ENCODE measurements at places on chromosomes 2 and 18.

DNA sequence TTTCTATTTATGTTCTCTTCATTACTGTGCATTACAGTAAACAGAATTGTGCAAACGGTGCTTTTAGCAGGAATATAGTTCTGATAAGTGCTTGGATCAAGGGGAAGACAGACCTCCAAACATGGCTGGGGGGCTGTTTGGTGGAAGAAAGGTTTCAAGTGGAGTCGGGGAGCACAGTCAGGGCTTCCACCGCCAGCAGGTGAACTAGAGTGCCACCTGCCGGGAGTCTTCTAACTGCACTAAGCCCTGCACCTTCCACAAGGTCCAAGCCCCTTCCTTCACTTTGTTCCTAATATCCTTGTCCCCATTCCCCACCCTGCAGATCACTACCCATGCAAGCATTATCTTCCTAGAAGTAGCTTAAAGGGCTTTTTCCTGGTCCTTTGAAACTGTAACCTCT lies 11.1 kb downstream of the ONECUT2 start:
- H3K36me3 ChIP-seq, result no peaks in the 10 kb centered on the region
- H3K27ac ChIP-seq, result no peak overlapping the region
- no peaks in the 10 kb centered on the region for H3K27me3 ChIP-seq

DNA sequence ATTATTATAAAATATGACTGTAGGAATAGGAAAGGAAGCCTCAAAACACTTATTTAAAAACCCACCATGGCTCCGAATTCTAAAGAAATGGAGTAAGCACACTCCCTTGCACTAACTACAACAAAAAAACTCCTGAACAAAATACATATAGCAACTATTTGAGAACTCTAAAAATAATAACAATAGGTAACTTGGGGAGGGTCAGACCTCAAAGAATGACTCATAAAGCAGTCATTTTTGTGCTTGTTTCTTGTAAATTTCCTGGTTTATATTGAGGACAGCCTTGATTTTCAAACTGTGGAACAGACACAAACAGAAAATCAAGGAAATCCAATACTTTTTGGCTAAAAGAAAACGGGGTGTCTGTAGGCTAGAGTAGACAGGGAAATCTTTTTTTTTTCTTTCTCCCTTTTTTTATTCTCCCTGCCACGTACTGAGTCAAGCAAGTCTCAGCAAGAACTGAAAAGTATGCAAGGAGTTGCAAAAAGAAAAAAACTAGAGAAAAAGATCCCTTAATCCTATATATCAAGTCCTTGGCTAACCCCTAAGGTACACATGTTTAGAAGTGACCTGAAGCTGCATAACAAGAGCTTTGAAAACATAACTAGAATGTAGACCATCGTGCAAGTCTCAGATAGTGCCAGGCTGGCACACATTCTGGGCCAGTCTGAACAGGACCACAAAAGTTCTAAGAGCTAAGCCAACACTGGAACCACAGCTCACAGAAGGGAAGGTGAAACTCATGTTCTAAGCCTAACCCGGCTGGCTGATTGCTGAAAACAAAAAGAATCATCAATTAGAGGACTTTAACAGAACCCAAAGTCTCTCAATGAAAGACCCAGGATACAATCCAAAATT lies 403.1 kb upstream of the LYPD1 start:
- H3K4me1 ChIP-seq, result no peaks in the 10 kb centered on the region
- no peaks in the 10 kb centered on the region for H3K27me3 ChIP-seq
- DNase-seq, result no peak
- H3K4me3 ChIP-seq, result no peak overlapping the region
- no peaks in the 10 kb centered on the region for H3K36me3 ChIP-seq

GRCh38 chr2:192498747-192499146 lies 304.0 kb upstream of the TMEFF2 start:
- no peak overlapping the region for H3K4me3 ChIP-seq
- no peaks in the 10 kb centered on the region for H3K4me1 ChIP-seq
- H3K27ac ChIP-seq, result no peak overlapping the region
- no peaks in the 10 kb centered on the region for H3K36me3 ChIP-seq

DNA sequence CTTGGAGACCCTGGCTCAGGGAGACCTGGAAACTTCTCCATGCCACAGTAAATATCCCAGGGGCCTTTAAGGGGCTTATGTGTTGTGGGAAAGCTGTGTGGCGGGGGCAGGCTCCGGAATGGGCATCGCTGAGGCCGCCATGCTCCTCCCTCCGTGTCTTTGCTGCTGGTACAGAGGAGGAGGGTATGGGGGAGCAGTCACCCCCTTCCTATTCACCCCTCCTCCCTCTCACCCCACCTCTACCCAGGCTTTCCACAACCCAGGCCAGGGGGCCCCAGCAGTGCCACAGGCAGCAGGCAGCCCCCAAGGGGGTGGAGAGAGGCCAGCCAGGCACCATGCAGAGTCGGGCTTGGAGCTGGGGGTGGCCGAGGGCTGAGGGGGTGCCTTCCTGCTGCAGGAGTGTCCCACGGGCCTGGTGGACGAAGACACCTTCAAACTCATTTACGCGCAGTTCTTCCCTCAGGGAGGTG lies 28.0 kb upstream of the FAHD2A start:
- no peaks in the 10 kb centered on the region for H3K36me3 ChIP-seq
- no peak overlapping the region for H3K27ac ChIP-seq
- H3K27me3 ChIP-seq, result peaks cover 20% of the 10 kb centered on the region

- H3K4me1 ChIP-seq, result peaks cover 62% of the 10 kb centered on the region
- no peak for DNase-seq
- H3K4me3 ChIP-seq, result no peak overlapping the region
These were observed 94.6 kb upstream of the MCFD2 start for GRCh38 chr2:47010176-47010575.

- H3K4me1 ChIP-seq, result peaks cover 2% of the 10 kb centered on the region
- no peaks in the 10 kb centered on the region for H3K36me3 ChIP-seq
- H3K4me3 ChIP-seq, result no peak overlapping the region
- no peak for DNase-seq
These were observed 49.0 kb upstream of the BIN1 start for GRCh38 chr2:127155947-127156346.

- H3K4me3 ChIP-seq, result no peak overlapping the region
- peaks cover 9% of the 10 kb centered on the region for H3K4me1 ChIP-seq
- no peak overlapping the region for H3K27ac ChIP-seq
- no peak for DNase-seq
These were observed 96.2 kb upstream of the STK39 start for GRCh38 chr2:168343586-168343985.

DNA sequence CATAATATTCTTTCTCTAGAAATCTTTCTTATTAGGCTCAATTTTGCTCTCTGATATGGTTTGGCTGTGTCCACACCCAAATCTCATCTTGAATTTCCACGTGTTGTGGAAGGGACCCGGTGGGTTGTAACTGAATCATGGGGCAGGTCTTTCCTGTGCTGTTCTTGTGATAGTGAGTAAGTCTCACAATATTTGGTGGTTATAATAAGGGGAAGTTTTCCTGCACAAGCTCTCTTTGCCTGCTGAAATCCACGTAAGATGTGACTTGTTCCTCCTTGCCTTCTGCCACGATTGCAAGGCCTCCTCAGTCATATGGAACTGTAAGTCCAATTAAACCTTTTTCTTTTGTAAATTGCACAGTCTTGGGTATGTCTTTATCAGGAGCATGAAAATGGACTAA lies 73.8 kb downstream of the CAVIN2 start:
- no peaks in the 10 kb centered on the region for H3K36me3 ChIP-seq
- no peaks in the 10 kb centered on the region for H3K27me3 ChIP-seq
- H3K4me1 ChIP-seq, result no peaks in the 10 kb centered on the region

GRCh38 chr18:31710826-31711225 lies 26.4 kb upstream of the B4GALT6 start:
- no peak overlapping the region for H3K4me3 ChIP-seq
- DNase-seq, result no peak
- no peak overlapping the region for H3K27ac ChIP-seq
- no peaks in the 10 kb centered on the region for H3K36me3 ChIP-seq

DNA sequence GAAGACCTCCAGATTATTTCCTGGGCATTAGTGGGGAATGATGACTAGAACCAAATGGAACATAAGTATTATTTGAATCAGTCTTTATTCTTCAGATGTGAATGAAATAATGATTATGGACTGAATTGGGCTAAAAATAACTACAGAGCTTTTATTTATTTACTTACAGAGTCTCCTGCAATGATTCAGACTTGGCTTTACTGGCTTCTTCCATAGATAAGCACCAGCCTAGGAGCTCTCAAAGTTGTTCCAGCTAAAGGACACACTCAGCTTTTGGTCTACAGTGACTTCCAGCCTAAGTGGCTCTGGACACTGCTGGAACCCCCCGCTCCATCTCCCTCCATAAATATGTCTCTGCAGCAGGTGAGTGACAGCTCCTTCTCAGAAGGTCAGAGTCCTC lies 24.3 kb upstream of the ARHGAP25 start:
- DNase-seq, result no peak
- no peaks in the 10 kb centered on the region for H3K36me3 ChIP-seq
- H3K4me1 ChIP-seq, result peaks cover 4% of the 10 kb centered on the region
- no peak overlapping the region for H3K27ac ChIP-seq
- peaks cover 9% of the 10 kb centered on the region for H3K27me3 ChIP-seq

DNA sequence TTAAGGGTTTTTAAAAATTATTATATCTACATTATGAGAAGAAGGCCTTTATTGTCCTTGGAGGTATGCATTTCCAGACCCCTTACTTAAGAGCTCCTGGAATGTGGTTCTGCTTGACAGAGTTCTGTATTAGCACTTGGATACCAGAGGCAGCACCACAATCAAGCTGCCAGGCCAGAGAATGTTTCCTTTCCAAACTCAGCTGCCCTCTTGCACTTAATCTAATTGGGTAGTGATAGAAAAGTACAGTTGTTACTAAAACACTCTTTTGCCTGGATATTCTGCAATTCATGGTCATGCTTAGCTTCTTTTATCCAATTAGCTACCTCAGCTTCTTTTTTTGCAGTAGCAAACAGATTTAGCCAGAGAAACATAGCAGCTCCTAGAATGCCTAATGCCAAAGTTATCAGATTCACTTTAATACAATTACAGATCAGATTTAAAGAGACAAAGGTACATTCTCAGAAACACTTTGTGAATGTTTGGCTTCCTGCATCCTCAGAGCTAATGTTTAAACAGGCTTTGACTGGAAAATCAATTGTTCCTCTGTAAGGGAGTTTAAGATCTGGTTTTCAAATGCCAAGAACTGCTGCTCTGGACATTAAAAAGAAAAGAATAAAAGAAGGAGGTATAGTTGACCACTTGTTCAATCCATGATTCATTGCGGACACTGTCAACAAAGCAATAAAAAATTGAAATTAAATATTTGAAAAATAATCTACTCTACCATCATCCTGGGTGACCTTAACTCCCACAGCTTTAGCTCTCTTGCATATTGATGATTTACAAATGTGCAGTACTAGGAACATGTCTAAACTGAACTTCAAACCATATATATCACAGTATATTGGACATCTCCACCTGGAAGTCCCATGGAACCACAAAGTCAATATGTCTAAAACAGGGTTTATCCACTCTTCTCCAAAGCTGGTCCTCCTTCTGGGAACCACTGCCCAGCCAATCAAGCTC lies 12.8 kb downstream of the NOSTRIN start:
- H3K4me3 ChIP-seq, result no peak overlapping the region
- no peaks in the 10 kb centered on the region for H3K36me3 ChIP-seq
- peaks cover 5% of the 10 kb centered on the region for H3K4me1 ChIP-seq
- DNase-seq, result no peak
- no peak overlapping the region for H3K27ac ChIP-seq
- H3K27me3 ChIP-seq, result no peaks in the 10 kb centered on the region

DNA sequence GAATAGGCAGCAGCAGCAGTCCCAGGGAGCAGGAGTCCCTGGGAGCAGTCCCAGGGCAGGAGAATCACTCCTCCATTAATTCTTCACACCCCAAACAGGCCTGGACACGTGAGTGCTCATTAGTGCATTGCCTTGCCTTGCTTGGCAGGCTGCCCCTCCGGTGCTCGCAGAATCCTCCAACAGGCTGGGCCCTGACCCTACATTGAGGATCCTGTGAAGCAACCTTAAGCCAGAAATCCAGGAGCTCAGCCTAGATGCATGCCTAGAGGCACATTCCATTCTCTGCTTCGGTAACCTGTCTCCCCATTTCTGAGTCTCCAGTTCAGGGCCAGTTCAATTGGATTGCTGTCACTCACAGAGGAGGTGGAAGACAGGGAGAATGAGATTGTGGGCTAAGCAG lies 97.4 kb upstream of the LRATD1 start:
- H3K27ac ChIP-seq, result no peak overlapping the region
- H3K4me3 ChIP-seq, result no peak overlapping the region
- H3K27me3 ChIP-seq, result no peaks in the 10 kb centered on the region
- H3K36me3 ChIP-seq, result no peaks in the 10 kb centered on the region
- DNase-seq, result no peak

DNA sequence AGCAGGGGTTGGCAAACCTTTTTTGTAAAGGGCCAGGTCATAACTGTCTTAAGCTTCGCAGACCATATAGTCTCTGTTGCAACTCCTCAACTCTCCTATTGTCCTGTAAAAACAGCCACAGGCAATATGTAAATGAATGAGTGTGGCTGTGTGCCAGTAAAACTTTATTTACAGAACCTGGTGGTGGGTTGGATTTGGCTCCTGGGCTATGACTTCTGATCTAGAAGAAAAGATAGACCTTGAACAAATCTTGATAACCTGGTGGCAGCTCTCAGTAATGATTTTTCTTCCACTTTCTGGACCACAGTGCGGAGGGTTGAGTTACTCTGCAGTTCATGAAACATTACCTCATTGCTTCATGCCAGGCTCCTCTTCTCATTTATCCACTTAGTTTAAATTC lies 139.3 kb downstream of the MYCN start:
- no peak overlapping the region for H3K4me3 ChIP-seq
- DNase-seq, result no peak
- H3K27me3 ChIP-seq, result no peaks in the 10 kb centered on the region
- no peak overlapping the region for H3K27ac ChIP-seq
- H3K4me1 ChIP-seq, result no peaks in the 10 kb centered on the region

- no peak overlapping the region for H3K27ac ChIP-seq
- no peaks in the 10 kb centered on the region for H3K4me1 ChIP-seq
- H3K27me3 ChIP-seq, result 0 out of 2 replicates have a peak, but pooled peaks cover 4% of the 10 kb centered on the region
- H3K36me3 ChIP-seq, result no peaks in the 10 kb centered on the region
- DNase-seq, result peak; percentile 8
These were observed 681.3 kb downstream of the ADCYAP1 start for GRCh38 chr18:1585881-1586488.

- no peak overlapping the region for H3K27ac ChIP-seq
- H3K4me3 ChIP-seq, result no peak overlapping the region
- no peaks in the 10 kb centered on the region for H3K27me3 ChIP-seq
- H3K4me1 ChIP-seq, result peaks cover 21% of the 10 kb centered on the region
These were observed 24.8 kb upstream of the HS6ST1 start for GRCh38 chr2:128343459-128343858.

GRCh38 chr18:24659827-24660720 lies 199.6 kb downstream of the HRH4 start:
- DNase-seq, result no peak
- H3K27ac ChIP-seq, result no peak overlapping the region
- H3K4me3 ChIP-seq, result no peak overlapping the region
- no peaks in the 10 kb centered on the region for H3K36me3 ChIP-seq
- peaks cover 5% of the 10 kb centered on the region for H3K27me3 ChIP-seq

DNA sequence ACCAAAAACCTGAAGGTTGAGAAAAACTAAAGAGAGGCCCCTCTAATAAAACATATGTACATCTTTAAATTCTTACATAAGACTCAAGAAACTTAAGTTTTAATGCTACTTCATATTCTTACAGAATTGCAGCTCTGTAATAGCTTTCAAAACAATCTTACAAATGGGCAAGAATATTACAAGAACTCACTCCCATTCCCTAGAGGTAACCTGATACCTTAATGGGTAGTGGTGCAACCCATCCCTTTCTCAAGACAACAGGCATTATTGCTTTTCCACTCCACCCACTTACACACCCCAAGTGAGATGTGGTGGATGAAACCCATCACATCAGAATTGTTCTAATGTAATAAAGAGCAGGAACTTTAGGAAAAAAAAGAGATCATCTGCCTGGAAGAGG lies 103.7 kb downstream of the RBMS1 start:
- no peak overlapping the region for H3K4me3 ChIP-seq
- no peak for DNase-seq
- H3K27me3 ChIP-seq, result no peaks in the 10 kb centered on the region
- H3K4me1 ChIP-seq, result peaks cover 60% of the 10 kb centered on the region
